ENCODE measurements at places on chromosomes 2 and 18.

DNA sequence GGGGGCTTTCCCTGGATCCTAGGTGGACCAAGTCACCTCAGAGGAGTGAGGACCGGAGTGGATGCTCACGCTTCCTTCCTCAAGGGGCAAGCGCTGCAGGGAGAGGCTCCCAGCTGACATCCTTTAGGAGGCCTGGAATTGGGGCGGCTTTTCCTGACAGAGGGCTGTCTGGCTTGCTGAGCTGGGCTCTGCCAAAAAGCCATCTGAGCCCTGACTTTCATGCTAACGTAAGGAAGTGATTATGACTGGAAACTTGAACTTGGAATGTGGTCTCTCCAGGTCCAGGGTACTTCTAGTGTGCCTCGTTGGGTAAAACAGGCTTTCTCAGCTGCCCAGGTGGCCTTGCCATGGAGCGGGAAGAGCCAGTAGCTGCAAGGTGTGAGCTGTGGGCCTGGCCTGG lies 268.3 kb upstream of the SPRED2 start:
- no peak for DNase-seq

DNA sequence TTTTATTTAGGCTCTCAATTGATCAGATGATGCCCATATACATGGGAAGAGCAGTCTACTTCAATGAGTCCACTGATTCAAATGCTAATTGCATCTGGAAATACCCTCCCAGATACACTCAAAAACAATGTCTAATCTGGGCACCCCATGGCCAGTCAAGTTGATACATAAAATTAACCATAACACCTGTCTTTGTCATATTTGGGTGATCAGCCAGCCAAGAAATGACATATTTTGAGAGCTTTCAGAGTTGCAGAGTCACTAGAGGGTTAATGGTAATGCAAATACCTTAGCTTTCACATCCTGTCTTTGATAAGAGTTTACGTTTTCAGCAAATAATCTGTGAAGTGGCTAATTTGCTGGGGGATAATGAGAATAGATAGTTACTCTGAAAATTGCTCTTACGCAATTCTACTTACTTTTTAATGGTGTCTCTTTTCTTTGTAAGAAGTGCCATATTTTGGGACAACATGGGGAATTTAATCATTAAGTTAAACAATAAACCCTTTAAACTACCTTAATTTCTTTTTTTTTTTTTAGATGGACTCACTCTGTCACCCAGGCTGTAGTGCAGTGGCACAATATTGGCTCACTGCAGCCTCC lies 49.1 kb downstream of the CCDC195 start:
- DNase-seq = no peak

DNA sequence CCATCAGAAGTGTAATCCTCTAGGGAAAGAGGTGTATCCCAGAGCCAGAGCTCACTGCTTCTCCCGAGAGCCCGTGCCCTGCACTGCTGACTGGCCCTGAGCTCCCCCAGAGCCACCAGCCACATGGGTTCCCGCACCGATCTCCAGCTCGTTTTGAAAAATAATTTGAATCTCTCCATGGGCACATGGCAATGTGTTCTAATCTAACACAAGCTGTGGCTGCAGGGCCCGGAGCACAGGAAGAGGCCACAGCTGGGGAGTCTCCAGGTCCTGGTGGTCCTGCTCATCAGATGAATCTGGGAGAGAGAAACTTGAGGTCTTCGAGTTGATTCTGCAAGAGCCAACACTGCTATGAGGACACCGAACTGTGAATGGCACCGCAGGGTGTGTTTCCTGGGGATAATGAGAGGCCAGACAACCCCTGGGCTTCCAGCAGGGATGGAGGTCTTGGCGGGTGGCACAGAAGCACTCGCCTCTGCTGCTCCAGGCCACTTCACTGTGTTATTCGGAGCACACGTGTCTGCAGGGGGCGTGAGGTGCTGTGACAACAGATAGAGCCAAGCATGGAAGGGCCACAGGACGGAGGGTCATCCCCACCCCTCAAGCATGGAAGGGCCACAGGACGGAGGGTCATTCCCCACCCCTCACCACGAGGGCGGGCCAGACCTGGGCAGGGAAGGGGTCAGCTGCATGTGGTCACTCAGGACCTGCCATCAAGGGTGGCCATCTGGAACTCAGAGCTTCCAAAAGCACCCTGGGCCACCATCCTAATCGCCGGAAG lies 196.8 kb downstream of the NDUFA10 start:
- DNase-seq = no peak

DNA sequence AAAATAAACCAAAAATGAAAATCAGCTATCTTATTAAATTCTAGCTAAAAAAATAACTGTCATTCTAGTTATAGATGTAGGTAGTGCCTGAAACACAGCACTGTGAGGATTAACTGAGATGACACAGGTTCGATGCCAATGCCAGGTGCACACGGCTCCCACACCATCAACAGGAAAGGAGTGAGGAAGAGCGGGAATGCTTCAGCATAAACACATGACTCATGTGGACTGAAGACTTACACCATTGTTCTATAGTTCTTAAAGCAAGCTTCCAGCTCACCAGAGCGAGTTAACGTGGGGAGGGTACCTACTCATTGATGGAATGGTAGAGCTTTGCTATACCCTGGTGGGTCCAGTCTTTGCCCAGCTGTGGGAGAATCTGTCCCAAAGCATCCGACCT lies 76.7 kb downstream of the EMILIN2 start:
- no peak for DNase-seq

DNA sequence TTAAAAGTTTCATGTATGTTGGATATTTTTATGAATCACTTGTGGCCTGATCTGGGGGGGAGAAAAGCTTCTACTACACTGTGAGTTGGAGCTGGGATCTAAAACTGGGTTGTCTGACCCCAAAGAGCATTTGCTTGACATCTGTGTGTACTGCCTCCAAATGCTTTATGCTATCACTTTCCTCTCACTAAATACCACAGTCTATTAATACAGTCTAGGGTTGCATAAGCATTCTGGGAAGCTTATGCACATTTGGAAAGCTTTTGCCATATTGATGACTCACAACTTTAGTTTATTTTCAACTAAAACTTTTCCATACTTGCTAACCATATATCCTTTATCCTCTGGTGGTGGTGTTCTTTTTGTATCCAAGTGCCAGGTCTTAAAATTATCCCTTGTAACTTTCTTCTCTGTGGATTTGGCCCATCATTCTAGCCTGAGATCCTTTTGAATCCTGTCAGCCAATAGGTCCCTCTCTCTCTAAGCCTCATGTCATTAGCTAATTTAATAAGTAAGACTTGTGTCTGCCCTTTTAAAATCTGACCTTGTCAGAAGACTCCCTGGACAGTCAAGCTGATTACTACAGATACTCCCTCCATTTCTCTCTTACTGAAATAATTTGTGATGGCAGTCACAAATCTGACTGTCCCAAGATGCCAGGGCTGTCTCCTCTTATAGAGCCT lies 72.7 kb downstream of the NXPH2 start:
- no peak for DNase-seq

- no peak for DNase-seq
These were observed 30.7 kb downstream of the IGFBP5 start for GRCh38 chr2:216664593-216665034.

GRCh38 chr2:17912266-17912691 lies 33.8 kb downstream of the KCNS3 start:
- DNase-seq = no peak

GRCh38 chr2:193583638-193584400 lies 1389.1 kb upstream of the TMEFF2 start:
- DNase-seq = no peak

- no peak for DNase-seq
These were observed 11.5 kb downstream of the ROCK1 start for GRCh38 chr18:21100146-21100545.

Data from stimulated activated CD4-positive, alpha-beta T cell treated with anti-CD3 and anti-CD28 coated beads, Interleukin-2, amount 100 ng/mL, for 4 hours (primary cell).